ENCODE measurements at places on chromosomes 1 and 21. TPM values are rescaled to one million over a fixed set of nuclear protein-coding genes. Genes with fewer than 3 reads are reported as not detected.

The PCP4L1 gene
- 0.21 TPM for polyA plus RNA-seq

The HPCAL4 gene
- polyA plus RNA-seq, result 0.29 TPM

The A3GALT2 gene
- polyA plus RNA-seq, result not detected

The RYR2 gene
- polyA plus RNA-seq, result 0.06 TPM

The AMPD1 gene
- polyA plus RNA-seq, result 129 TPM

The FNDC5 gene
- polyA plus RNA-seq, result 91.6 TPM

The IQCC gene
- 1.2 TPM for polyA plus RNA-seq

The SMCP gene
- not detected for polyA plus RNA-seq

The PLD5 gene
- 0.03 TPM for polyA plus RNA-seq

The HAPLN2 gene
- polyA plus RNA-seq, result 0.61 TPM

The IGSF3 gene
- 0.49 TPM for polyA plus RNA-seq

The HCRTR1 gene
- 0.51 TPM for polyA plus RNA-seq

The VSIG8 gene
- polyA plus RNA-seq, result not detected

The TBX19 gene
- polyA plus RNA-seq, result 0.36 TPM

The SLC44A3 gene
- 0.04 TPM for polyA plus RNA-seq
